Colonic mucosa (tissue), 4 donors: ENCODE measurements at places on chromosomes 6 and 20. TPM values are rescaled to one million over a fixed set of nuclear protein-coding genes. Genes with fewer than 3 reads are reported as not detected.

The SYNE1 gene
- total RNA-seq = 23.7 TPM

The HAO1 gene
- total RNA-seq = not detected

The SEMG2 gene
- not detected for total RNA-seq

The FABP7 gene
- total RNA-seq = not detected

The SLC24A3 gene
- total RNA-seq = 3.6 TPM

The SYTL3 gene
- 1.1 TPM for total RNA-seq

The CST9L gene
- not detected for total RNA-seq

The DNMT3B gene
- total RNA-seq = 0.80 TPM

The ESR1 gene
- total RNA-seq = 0.37 TPM

The AKAP7 gene
- 60.1 TPM for total RNA-seq

The HLA-B gene
- total RNA-seq = 1,153 TPM
